Stimulated activated CD4-positive, alpha-beta T cell treated with anti-CD3 and anti-CD28 coated beads, Interleukin-15, amount 100 ng/mL, for 1 hour (primary cell): ENCODE measurements at places on chromosomes 12 and 14.
A peak's percentile ranks its signal among the peaks of the same experiment; 100 is the strongest.

DNA sequence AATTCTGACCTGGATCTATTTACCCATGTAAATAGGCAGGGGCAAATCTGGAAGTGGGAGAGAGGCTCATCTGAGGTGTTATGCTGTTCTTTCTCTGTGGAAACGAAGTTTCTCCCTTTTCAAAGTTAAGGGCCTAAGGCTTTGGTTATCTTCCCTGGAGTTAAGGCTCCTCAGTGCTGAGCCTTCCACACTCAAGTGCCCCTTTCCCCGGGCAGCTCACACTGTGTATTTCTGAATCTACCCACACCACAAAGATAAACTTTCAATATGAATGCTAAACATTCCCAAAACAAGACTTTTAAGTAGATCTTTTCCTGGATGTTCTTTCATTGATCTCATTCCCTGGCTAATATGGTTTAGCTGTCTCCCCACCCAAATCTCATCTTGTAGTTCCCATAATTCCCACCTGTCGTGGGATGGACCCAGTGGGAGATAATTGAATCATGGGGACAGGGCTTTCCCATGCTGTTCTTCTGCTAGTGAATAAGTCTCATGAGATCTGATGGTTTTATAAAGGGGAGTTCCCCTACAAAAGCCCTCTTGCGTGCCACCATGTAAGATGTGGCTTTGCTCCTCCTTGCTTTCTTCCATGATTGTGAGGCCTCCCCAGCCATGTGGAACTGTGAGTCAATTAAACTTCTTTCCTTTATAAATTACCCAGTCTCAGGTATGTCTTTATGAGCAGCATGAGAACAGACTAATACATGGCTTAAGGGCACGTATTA, 251.1 kb downstream of the NAV3 start:
- DNase-seq: no peak

DNA sequence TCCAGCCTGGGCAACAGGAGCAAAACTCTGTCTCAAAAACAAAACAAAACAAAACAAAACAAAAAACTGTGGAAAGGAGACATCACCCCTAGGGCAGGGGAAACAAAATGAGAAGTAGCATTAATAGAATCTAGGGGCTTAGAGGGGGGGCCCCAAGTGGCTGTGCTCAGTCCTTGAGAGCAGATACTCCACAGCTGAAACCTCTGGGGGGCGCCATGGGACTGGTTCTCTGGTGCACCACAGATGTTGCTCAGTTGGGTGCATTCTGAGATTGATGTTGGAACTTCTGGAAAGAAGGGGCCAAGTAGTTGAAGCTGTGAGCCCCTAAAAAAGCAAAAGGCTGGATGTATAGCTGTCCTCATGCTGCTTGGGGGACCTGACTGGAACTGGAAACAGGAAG, 11.8 kb upstream of the SYNE2 start:
- peak; percentile 31 for DNase-seq

GRCh38 chr12:41709012-41709411, 435.7 kb downstream of the GXYLT1 start:
- DNase-seq: no peak

GRCh38 chr14:89767861-89768268, 186.7 kb downstream of the EFCAB11 start:
- peak; percentile 26 for DNase-seq

DNA sequence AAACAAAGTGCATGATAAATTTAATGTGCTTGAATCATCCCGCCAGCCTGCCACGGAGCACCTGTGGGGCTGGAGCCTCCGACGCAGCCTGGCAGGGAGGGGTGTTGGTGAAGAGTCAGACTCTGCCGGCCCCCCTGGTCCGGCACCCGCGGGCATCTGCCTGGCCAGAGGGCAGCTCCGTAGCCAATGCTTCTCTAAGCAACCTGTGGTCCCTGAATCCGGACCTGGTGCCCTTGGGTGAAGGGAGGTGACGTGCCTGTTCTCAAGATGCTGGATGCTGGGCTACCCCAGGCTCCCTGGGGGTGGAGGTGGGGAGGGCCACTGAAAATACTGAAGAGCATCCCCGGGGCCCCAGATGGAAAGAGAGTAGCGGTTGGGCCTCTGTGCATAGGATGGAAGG, 158.6 kb upstream of the C14orf180 start:
- no peak for DNase-seq

GRCh38 chr12:127360580-127360979, 906.4 kb upstream of the TMEM132C start:
- DNase-seq: no peak

- no peak for DNase-seq
Observed at GRCh38 chr12:126807312-126807865, 1459.6 kb upstream of the TMEM132C start.

GRCh38 chr14:100342195-100342594, 19.1 kb downstream of the SLC25A47 start:
- DNase-seq: no peak
